DMS153 (cell line): ENCODE measurements at places on chromosomes 1 and 21.

DNA sequence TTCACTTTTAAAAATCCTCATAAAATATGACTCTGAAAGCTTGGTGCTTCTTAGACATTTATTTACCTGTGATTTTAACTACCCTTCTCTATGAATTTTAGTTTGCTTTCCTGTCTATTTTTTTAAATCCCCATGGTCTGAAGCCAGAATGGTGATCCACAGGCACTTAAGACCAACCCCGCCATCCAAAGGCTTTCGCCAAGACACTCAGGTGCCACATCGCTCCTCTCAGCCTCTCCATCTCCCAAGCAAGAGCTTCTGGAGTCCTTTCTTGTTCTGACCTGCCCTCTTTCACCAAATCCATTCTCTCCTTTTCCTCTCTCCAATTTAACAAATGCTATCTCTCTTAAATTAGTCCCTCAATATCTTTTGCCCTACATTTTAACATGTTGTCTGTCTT, 464.6 kb downstream of the PCP4 start:
- DNase-seq, result no peak

DNA sequence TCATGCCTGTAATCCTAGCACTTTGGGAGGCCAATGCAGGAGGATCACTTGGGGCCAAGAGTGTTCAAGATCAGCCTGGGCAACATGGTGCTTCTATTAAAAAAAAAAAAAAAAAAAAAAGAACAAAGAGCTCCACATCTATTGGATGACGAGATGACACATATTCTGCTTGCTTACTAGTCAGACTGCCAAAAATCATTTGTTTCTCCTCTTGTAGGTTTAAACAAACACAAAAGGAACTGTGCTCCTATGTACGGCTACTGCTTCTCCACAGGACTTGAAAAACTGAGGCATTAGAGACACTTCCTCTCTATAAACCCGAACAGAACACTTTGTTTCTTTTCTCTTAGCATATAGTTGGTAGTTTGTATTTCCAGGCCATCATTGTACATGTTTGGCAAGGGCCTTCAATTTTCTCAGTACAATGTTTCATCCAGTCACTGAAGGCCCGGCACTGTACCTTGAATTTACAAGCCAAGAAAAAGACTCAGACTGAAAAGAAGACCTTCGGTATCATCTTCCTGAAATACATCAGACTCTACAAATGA, 6.0 kb downstream of the TRIT1 start:
- DNase-seq, result peak; percentile 74

DNA sequence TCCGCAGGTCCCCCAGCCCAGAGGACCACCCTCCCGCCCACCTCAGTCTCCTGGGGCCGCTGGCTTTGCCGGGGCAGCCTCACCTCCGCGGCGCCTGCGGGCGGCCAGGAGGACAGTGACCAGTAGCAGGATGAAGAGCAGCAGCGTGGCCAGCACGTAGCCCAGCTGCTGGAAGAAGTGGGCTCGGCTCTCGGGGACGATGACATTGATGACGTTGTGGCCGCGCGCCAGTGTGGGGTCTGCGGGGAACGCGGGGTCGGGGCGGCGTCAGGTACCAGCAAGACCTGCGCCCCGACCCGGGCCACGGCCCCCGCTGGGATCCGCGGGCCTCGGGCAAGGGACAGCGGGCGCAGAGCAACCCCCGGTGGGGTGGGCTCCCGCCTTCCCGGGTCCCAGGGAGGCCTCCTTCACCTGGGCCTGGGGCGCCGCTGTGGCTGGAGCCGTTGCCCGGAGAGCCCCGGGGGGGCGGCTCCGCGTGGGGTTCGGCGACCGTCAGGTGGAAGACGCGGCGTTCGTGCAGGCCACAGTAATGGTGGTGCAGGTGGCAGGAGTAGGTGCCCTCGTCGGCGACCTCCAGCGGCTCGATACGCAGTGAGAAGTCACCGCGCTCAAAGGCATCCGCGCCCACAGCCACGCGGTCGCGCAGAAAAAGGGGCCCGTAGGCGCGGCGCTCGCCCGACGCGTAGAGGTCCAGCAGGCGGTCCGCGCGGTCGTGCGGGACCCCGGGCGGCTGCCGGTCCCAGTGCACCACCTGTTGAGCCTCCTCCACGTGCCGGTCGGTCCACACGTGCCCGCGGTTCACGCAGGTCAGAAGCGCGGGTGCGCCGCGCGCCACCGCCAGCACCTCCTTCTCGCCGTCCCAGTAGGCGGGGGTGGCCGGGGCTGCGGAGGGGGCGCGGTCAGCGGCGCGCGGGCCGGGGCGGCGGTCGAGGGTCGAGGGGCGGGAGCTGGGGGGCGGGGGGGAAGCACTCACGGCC, 3.8 kb downstream of the MXRA8 start:
- DNase-seq, result no peak

DNA sequence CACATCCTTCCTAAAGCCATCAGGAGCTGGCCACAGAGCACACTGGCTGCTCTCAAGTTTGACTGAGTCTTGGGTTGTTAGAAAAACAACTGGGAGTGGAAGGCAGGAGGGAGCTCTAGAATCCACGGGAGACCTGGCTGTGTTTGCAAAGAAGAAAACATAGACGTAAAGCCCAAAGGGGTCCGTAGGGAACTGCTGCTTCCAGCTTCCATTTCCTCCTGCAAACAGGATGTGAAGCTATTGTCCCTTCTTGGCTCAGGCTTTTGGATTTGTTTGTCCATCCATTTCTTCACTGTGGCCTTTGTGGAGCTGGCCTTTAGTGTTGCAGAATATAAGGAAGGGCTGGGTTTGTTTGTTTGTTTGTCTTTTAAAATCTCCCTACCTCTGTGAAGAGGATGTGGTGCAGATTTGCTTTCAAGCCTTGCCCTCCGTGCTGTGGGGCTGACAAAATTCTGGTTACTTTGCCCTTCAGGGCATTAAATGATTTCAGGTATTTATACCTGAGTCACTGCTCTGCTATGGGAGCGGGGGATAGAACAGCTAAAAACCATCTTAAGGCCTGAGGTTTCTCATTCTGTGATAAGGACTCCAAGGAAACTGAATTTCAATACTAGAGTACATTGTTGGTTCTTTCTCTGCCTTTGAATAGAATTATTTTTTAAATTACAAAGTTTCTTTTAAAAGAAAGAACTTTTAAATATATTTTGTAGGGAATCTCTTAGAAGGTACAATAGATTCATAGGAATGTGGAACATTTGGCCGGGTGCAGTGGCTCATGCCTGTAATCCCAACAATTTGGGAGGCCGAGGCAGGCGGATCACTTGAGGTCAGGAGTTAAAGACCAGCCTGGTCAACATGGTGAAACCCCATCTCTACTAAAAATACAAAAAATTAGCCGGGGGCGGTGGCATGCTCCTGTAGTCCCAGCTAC, 74.3 kb downstream of the MPZL1 start:
- DNase-seq, result peak; percentile 90

- peak; percentile 46 for DNase-seq
Measured at GRCh38 chr1:168114845-168115244, 21.9 kb downstream of the GPR161 start.

DNA sequence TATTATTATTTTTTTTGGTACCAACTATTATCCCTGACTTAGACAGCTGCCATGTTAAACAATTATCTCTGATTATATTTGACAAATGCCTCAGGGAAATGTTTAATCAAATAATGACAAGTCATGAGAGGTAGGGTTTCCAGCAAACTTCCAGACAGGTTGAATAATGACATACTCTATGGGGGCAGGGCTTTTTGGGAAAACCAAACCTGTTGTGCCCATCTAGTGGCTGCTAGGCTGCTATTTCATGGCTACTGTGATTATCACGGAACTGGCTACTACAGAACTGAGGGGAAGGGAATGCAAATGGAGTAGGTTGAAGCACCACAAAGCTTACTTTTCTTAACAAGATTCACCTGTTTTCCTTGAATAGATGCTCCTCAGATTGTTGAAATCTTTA, 77.6 kb downstream of the DUSP10 start:
- no peak for DNase-seq

GRCh38 chr21:31596055-31596454, 63.4 kb upstream of the SOD1 start:
- no peak for DNase-seq

GRCh38 chr1:197144570-197145325, 1.7 kb downstream of the ASPM start:
- DNase-seq, result no peak

DNA sequence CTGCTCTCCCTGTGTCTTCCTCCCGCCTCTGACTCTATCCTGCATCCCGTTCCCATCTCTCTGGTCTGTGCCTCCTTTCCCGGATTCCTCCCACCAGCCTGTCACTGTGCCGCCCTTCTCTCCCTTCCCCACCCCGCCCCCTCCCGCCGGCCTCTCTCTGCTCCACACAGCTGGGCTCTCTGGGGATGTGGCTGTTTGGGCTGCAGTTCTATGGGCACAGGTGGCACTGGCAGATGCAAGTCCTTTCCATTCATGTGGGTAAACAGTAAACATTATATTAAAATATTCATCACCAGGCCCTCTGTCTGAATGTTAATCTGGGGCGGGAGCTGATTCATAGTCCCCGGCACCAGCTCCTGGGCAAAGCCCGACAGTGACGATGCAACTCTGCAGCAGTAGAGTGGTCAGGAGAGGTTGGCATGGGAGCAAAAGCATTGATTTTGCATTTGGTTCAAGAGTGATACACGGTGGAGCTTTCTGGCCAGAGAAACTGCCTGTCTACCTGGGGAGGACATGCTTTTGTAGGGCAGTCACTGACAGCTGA, 249.3 kb downstream of the TNR start:
- DNase-seq, result no peak

DNA sequence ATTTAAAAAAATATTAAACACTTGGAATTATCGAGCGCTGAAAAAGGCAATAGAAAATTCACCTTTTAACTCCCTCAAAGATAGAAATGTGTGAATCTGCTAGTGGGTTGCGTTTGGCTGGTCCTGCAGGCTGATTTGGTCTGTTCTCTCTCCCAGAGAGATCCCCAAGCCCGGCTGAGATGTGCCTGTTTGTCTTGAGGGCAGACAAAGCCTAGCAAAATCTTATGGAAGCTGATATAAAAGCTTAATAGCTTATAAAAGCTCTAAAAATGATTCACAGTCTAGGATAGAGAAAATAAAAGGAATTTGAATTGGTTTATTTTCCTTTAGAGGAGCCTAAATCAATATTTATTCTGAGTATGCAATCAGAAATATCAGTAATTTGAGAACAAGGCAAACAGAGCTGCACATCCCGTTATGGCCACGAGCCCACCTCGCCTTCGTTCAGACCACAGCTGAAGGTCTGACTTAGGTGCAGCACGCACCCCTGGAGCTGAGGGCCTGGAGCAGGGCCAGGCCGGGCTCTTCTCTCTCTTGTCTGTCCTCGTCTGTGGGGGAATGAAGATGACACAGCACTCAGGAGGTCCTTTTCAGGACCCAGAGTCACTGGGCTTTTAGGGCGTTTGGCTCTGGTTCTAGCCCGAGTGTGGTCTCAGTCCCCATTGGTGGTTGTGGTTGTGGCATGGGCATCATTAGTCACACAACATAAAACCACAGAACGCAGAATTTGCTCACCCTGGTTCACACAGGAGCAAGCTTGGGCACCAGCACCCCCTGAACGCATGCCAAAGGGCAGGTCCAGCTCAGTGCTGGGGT, 18.6 kb downstream of the PDE9A start:
- peak; percentile 65 for DNase-seq

- no peak for DNase-seq
Measured at GRCh38 chr1:207960346-207960745, 49.4 kb upstream of the CD34 start.

- DNase-seq, result no peak
Measured at GRCh38 chr1:62276791-62277190, 42.4 kb downstream of the KANK4 start.
